ENCODE measurements at places on chromosomes 4 and X. TPM values are rescaled to one million over a fixed set of nuclear protein-coding genes. Genes with fewer than 3 reads are reported as not detected.

The CXCR3 gene
- not detected for total RNA-seq

The GAGE12F gene
- total RNA-seq = not detected

DNA sequence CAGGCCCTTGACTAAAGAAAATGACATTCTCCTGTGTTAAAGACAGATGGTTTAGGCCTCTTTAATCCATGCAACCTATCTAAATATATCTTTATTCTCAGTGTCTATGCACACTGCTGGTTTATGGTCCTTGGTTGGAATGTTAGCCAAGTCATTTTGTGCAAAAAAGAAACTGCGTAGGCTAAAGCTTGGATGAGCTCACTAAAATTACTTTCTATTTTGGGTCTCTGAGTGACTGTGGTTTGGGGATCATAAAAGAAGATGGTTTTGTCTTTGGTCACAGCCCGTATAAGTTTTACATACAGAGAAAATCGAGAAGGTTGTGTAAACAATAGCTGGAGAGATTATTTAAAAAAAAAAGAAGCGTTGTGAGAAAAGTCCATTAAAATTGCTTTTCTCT, 443.6 kb downstream of the UBE2NL start:
- DNase-seq = peak; percentile 79

The PNMA6F gene
- not detected for total RNA-seq

The KLHL2 gene
- 13.0 TPM for total RNA-seq

The CTAG1A gene
- total RNA-seq = not detected

- no peak for DNase-seq
Measured at GRCh38 chrX:19535476-19535875, 20.2 kb upstream of the MAP3K15 start.

DNA sequence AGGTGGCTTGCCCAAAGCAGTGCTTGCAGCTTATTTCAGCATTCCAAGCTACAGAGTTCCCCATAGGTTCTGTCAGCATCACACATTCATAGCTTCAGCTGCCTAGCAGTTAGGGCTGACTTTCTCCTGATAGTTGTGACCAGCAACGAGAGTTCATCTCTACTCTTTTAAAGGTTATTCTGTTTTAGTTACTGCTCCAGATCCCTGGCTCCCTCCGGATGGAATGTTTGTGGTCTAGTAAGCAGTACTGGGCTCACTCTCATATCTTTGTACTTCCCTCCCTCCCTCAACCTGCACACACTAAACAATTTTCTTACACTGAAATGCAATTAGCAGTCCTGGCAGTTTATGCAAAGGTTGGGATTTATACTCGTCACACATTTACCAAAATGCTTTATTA, 43.9 kb downstream of the PTTG2 start:
- DNase-seq = peak; percentile 4

GRCh38 chr4:130511776-130512175, 1415.8 kb downstream of the C4orf33 start:
- no peak for DNase-seq

DNA sequence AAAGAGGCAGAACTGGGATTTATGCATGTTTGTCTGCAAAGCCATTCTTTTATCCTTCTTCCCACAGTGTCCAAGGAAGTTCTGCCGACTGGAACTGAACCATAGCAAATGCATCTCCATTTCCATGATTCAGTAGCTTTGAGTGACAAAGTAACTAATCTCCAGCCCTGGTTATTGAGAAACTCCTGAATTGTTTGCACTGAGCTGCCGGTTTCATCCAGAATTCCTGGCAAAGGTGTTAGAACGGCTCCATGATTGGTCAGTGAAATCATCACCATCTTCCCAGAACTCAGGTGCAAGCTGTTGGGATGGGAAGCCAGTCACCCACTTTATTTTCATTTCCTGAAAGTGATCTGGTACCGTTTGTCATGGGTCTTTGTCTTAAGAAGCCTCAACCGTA, 47.0 kb upstream of the SLC34A2 start:
- DNase-seq = no peak

DNA sequence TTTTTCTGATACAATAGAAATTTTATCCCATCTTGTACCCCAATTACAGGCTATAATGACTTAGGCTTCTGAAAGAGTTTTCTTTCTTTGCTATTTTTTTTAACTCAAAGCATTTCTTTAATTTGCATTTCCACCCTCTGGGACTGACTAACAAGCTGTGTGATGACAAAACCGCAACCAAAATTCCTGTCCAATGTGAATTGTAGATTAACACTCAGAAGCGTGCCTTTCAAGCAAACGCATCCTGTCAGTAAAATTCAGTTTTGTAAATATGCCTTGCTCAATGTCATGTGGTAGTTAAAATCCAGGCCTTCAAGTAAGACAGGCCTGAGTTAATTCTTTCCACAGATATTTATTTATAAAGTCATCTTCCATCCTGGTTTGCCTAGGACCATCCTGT, 50.3 kb downstream of the STK32B start:
- peak; percentile 54 for DNase-seq

DNA sequence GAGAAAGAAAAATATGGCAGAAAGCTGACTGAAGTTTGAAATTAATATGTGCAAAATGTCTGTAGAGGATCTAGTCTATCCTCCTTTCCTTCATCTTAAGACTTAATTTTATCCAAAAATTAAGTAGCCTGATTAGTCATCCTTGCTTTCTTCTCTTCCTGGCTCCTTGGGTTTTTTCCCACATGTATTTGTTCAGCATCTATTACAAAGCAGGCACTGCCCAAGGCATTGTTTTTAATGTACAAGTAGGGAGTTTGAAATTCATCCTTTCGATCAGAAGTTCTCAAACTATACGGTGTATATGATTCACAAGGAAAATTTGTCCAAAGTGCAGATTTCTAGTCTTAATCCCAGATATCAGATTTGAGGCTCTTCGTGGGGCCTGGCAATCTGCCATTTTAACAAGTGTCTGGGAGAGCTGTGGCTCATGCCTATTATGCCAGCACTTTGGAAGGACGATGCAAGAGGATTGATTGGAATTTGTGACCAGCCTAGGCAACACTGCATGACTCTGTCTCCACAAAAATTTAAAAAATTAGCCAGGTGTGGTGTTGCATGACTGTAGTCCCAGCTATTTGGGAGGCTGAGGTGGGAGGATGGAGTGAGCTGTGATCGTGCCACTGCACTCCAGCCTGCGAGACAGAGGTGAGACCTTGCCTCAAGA, 19.4 kb upstream of the YTHDC1 start:
- peak; percentile 39 for DNase-seq

DNA sequence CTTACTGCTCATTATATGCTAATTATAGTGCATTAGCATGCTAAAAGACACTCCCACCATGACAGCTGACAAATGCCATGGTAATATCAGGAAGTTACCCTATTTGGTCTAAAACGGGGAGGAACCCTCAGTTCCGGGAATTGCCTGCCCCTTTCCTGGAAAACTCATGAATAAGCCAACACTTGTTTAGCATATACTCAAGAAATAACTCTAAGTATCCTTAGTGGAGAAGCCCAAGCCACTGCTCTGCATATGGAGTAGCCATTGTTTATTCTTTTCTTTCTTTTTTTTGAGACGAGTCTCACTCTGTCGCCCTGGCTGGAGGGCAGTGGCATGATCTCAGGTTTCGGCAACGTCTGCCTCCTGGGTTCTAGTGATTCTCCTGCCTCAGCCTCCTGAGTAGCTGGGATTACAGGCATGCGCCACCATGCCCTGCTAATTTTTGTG, 15.5 kb downstream of the NUDT6 start:
- no peak for DNase-seq

DNA sequence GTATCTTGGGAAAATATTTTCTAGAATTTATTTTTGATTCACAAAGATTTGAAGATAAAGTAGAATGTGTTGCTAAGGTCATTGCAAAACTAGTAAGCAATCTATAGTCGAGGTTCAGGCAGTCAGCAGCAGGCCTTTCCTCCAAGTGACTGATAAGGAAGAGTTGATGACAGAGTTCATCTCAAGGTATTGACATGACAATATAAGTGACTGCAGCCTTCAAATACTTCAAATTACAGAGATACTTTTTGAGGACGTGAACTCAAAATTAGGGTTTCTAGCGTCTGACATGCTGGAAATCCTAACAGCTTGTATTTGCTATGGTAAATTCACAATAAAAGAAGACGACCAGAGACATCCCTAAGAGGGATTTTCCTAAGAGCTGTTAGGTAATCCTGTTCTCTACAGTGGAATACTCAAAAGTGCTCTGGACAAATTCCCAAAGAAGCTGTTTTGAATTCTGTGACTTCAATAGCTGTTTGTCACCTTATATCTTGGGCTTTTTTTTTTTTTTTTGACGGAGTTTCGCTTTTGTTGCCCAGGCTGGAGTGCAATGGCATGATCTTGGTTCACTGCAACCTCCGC, 7.4 kb downstream of the ARHGAP10 start:
- DNase-seq = no peak
